ENCODE measurements at places on chromosomes 1 and 21.

DNA sequence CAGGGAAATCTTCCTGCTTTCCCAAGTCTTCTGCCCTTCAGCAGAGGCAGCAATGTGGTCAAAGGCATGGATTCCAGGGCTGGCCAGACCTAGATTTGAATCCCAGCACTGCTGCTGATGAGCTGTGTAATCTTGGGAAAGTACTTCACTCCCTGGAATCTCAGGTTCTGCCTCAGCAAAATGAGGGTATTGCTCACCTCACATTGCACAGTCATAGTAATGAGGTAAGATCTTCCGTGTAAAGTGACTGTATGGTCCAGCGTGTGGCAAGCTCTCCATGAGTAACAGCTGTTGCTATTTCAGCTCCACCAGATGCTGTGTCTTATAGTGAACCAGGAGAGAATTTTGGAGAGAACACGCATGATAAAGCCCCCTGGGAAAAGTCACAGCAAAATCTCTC lies 56.1 kb upstream of the F3 start:
- no peak overlapping the region for H3K27ac ChIP-seq
- H3K4me3 ChIP-seq = no peak overlapping the region
- no peaks in the 10 kb centered on the region for H3K36me3 ChIP-seq
- no peaks in the 10 kb centered on the region for H3K27me3 ChIP-seq
- no peak for DNase-seq

GRCh38 chr1:51792864-51793263 lies 85.7 kb downstream of the NRDC start:
- H3K4me1 ChIP-seq = no peaks in the 10 kb centered on the region
- peak overlapping the region; percentile 33 for H3K27ac ChIP-seq
- no peak overlapping the region for H3K4me3 ChIP-seq
- DNase-seq = no peak

- no peaks in the 10 kb centered on the region for H3K36me3 ChIP-seq
- H3K27me3 ChIP-seq = no peaks in the 10 kb centered on the region
- no peak overlapping the region for H3K4me3 ChIP-seq
- no peak overlapping the region for H3K27ac ChIP-seq
These were observed 45.0 kb downstream of the KCNJ6 start for GRCh38 chr21:37871121-37871862.

- no peaks in the 10 kb centered on the region for H3K36me3 ChIP-seq
- no peaks in the 10 kb centered on the region for H3K4me1 ChIP-seq
- H3K27ac ChIP-seq = no peak overlapping the region
- H3K27me3 ChIP-seq = no peaks in the 10 kb centered on the region
- no peak for DNase-seq
- H3K4me3 ChIP-seq = no peak overlapping the region
These were observed 170.4 kb downstream of the VAV3 start for GRCh38 chr1:107794571-107794970.

- no peak for DNase-seq
- no peak overlapping the region for H3K4me3 ChIP-seq
- peak overlapping the region; percentile 88 for H3K27ac ChIP-seq
- H3K27me3 ChIP-seq = no peaks in the 10 kb centered on the region
- peaks cover 56% of the 10 kb centered on the region for H3K4me1 ChIP-seq
These were observed 33.0 kb downstream of the ACOT11 start for GRCh38 chr1:54580856-54581550.

GRCh38 chr1:27560268-27561123 lies 43.4 kb downstream of the AHDC1 start:
- no peak overlapping the region for H3K4me3 ChIP-seq
- H3K27ac ChIP-seq = peak overlapping the region; percentile 95
- peaks cover 85% of the 10 kb centered on the region for H3K4me1 ChIP-seq

DNA sequence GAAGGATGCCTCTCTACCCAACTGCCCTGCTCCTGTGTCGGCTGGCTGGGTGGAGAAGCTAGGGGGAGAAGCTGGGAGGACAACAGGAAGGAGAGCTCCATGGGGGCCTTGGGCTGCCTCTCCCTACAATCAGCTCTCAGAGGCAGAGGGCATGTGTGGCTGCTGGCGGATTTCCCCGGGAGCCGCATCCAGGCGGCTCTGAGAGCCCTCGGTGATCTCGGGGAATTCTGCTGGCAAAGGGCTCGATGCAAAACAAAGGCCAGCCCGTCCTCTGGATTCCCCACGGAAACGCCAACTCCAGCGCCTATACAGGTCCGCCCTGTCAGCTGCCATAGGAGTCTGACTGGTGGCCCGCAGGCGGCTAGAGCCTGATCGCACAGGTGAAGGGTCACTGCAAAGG lies 26.4 kb upstream of the EVA1B start:
- H3K27ac ChIP-seq = peak overlapping the region; percentile 84
- H3K27me3 ChIP-seq = no peaks in the 10 kb centered on the region
- no peak overlapping the region for H3K4me3 ChIP-seq

DNA sequence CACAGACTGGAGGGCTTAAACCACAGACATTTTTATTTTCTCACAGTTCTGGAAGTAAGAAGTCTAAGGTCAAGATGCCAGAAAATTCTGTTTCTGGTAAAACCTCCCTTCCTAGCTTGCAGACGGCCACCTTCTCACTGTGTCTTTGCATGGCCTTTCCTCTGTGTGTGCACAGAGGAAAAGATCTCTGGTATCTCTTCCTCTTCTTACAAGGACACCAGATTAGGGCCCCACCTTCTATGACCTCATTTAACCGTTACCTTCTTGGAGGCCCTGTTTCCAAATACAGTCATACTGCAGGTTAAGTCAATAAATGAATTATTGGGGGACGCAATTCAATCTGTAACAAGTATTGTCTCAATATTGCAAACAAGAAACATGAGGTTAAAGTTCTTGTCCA lies 63.0 kb upstream of the PRDX6 start:
- no peaks in the 10 kb centered on the region for H3K27me3 ChIP-seq
- H3K4me3 ChIP-seq = no peak overlapping the region
- H3K27ac ChIP-seq = peak overlapping the region; percentile 55
- peaks cover 4% of the 10 kb centered on the region for H3K36me3 ChIP-seq
- DNase-seq = no peak

DNA sequence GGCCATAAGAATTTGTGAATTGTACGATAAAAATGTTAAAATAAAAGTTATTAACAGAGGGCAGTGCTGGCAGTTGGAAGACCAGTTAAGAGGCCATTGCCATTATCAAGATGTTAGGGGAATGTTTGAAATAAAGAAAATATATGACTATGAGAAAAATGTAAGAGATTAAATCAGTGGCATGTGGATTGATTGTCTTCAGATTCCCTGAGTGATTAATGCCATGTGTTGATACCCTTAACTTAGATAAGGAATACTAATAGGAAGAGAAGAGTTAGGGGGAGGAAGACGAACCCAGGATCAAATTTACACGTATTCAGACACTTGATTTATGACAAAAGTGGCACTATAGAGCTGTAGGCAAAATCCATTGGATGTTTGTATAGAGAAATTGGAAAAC lies 155.8 kb downstream of the PIK3R3 start:
- no peak overlapping the region for H3K27ac ChIP-seq
- DNase-seq = no peak
- H3K4me1 ChIP-seq = no peaks in the 10 kb centered on the region
- peaks cover 9% of the 10 kb centered on the region for H3K36me3 ChIP-seq
- H3K27me3 ChIP-seq = no peaks in the 10 kb centered on the region

GRCh38 chr1:207808322-207808705 lies 56.5 kb downstream of the CD46 start:
- H3K4me3 ChIP-seq = no peak overlapping the region
- no peaks in the 10 kb centered on the region for H3K27me3 ChIP-seq
- peak overlapping the region; percentile 65 for H3K27ac ChIP-seq
- H3K36me3 ChIP-seq = peaks cover 91% of the 10 kb centered on the region
- no peak for DNase-seq

GRCh38 chr1:153616917-153617311 lies 789 bp upstream of the S100A14 start:
- DNase-seq = no peak
- H3K36me3 ChIP-seq = peaks cover 23% of the 10 kb centered on the region
- H3K27ac ChIP-seq = peak overlapping the region; percentile 92
- H3K4me3 ChIP-seq = no peak overlapping the region

GRCh38 chr1:151720554-151720953 lies 768 bp upstream of the RIIAD1 start:
- DNase-seq = no peak
- peak overlapping the region; percentile 47 for H3K27ac ChIP-seq
- H3K36me3 ChIP-seq = no peaks in the 10 kb centered on the region
- peaks cover 12% of the 10 kb centered on the region for H3K4me1 ChIP-seq
- H3K27me3 ChIP-seq = peaks cover 31% of the 10 kb centered on the region
- H3K4me3 ChIP-seq = peak overlapping the region; percentile 63

- no peaks in the 10 kb centered on the region for H3K36me3 ChIP-seq
- H3K27me3 ChIP-seq = no peaks in the 10 kb centered on the region
- H3K4me1 ChIP-seq = no peaks in the 10 kb centered on the region
- no peak overlapping the region for H3K27ac ChIP-seq
These were observed 17.5 kb upstream of the RNF11 start for GRCh38 chr1:51218570-51218969.

- no peaks in the 10 kb centered on the region for H3K4me1 ChIP-seq
- H3K36me3 ChIP-seq = no peaks in the 10 kb centered on the region
- DNase-seq = no peak
- no peak overlapping the region for H3K4me3 ChIP-seq
- no peak overlapping the region for H3K27ac ChIP-seq
These were observed 113.1 kb upstream of the SLC35F3 start for GRCh38 chr1:233791372-233791703.

DNA sequence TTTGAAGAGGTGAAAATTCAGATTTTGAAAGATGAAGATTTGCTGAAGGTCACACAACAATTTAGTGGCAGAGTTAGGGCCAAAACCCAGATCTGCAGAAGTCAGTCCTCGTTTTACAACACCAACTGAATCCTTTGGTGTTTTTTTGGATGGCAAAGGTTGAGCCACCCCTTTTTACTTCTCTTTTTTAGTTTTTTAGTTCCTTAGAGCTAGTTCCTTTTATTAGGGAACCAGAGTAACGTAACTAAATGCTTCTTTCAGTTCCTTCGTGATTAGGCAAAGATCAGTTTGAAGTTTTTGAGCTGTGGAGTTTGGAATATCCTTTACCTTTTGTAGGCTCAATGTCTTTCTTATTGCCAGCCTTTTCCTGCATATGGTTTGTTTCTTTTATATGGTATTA lies 67.9 kb upstream of the ARID1A start:
- no peaks in the 10 kb centered on the region for H3K27me3 ChIP-seq
- no peak overlapping the region for H3K4me3 ChIP-seq
- no peak overlapping the region for H3K27ac ChIP-seq
- H3K4me1 ChIP-seq = peaks cover 4% of the 10 kb centered on the region
- no peak for DNase-seq

GRCh38 chr21:44299085-44299457 lies 782 bp upstream of the PFKL start:
- peak overlapping the region; percentile 93 for H3K27ac ChIP-seq
- H3K4me1 ChIP-seq = peaks cover 60% of the 10 kb centered on the region
- H3K27me3 ChIP-seq = no peaks in the 10 kb centered on the region
- peak overlapping the region; percentile 55 for H3K4me3 ChIP-seq
- H3K36me3 ChIP-seq = no peaks in the 10 kb centered on the region

DNA sequence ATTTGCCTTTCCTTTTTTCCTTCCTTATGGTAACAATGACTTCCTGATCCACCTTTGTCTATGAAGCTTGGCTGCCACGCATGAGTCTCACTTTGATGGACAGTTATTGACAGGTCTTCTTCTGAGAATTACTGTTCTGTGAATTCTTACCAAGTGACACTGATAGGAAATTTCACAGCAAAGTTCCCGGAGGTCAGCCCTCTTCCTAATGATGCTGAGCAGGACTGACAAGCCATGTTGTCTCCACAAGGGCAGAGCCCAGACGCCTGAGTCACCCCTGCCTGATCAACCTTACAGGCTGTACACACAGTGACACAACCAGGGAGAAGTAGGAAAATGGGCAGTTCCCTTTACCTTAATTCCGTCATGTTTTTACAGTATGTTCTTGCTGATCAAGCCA lies 44.2 kb downstream of the ZC3H11B start:
- H3K27ac ChIP-seq = no peak overlapping the region
- no peaks in the 10 kb centered on the region for H3K27me3 ChIP-seq
- no peak for DNase-seq
- no peak overlapping the region for H3K4me3 ChIP-seq

GRCh38 chr1:194447636-194448035 lies 1261.2 kb upstream of the B3GALT2 start:
- DNase-seq = no peak
- H3K4me1 ChIP-seq = no peaks in the 10 kb centered on the region
- H3K27me3 ChIP-seq = no peaks in the 10 kb centered on the region

DNA sequence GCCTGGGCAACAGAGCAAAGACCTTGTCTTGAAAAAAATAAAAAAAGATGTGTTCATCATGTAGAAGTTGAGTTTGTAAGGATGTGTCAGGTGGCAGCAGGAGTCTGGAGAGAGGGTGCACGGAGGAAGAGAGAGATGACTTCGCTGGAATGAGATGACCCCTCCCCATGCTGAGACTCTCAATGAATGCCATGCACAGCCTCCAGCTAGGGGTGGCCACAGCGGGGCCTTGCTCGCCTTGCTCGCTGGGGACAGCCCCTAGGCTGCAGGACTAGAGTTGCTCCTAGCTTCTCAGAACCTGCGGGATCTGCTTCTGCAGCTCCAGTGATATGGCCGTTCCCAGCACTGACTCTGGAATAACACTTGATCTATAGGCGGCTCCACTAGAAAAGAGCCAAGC lies 6.6 kb upstream of the C2CD2 start:
- H3K27ac ChIP-seq = no peak overlapping the region
- no peak for DNase-seq
- H3K4me1 ChIP-seq = peaks cover 17% of the 10 kb centered on the region
- no peaks in the 10 kb centered on the region for H3K36me3 ChIP-seq
- H3K27me3 ChIP-seq = no peaks in the 10 kb centered on the region
- no peak overlapping the region for H3K4me3 ChIP-seq

GRCh38 chr1:32652244-32652962 lies 1.4 kb downstream of the RBBP4 start:
- no peaks in the 10 kb centered on the region for H3K27me3 ChIP-seq
- H3K36me3 ChIP-seq = peaks cover 10% of the 10 kb centered on the region
- H3K27ac ChIP-seq = no peak overlapping the region
- H3K4me1 ChIP-seq = peaks cover 29% of the 10 kb centered on the region
- peak overlapping the region; percentile 93 for H3K4me3 ChIP-seq
- DNase-seq = no peak

DNA sequence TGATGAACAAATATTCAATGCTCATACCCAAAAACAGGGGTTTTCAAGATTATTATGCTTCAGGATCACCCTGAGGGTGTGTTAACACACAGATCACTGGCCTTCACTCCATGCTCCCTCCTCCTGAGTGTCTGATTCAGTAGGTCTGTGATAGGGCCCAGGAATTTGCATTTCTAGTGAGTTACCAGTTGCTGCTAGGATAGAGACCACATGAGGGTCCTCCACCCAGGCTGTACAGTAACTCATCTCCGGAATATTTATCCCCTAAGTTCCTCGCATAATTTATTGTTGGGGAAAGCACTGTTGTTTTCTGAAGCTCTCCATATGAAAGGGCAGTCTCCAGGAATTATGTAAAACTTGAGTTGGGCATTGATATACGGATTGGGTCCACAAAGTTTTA lies 1106.6 kb upstream of the B3GALT2 start:
- no peak overlapping the region for H3K4me3 ChIP-seq
- no peak for DNase-seq
- no peaks in the 10 kb centered on the region for H3K4me1 ChIP-seq
- H3K27me3 ChIP-seq = no peaks in the 10 kb centered on the region
- no peak overlapping the region for H3K27ac ChIP-seq
- H3K36me3 ChIP-seq = no peaks in the 10 kb centered on the region

GRCh38 chr1:245154429-245155271 lies at the start of gene KIF26B:
KIF26B (plus strand) TSS chr1:245154985; CDS start chr1:245155425, 440 bp downstream.
- peaks cover 72% of the 10 kb centered on the region for H3K27me3 ChIP-seq
- peaks cover 31% of the 10 kb centered on the region for H3K4me1 ChIP-seq
- H3K36me3 ChIP-seq = no peaks in the 10 kb centered on the region
- peak within 1 kb of the TSS; percentile 41 for H3K4me3 ChIP-seq
- DNase-seq = no peak
- no peak within 1 kb of the TSS for H3K27ac ChIP-seq
